ENCODE measurements at places on chromosomes 2 and 18. TPM values are rescaled to one million over a fixed set of nuclear protein-coding genes. Genes with fewer than 3 reads are reported as not detected.

Gene MOCOS
- 0.09 TPM for polyA plus RNA-seq

Gene FAM228B
- polyA plus RNA-seq = 17.8 TPM

Gene TPGS2
- polyA plus RNA-seq = 90.5 TPM

Gene GPR17
- polyA plus RNA-seq = 8.9 TPM

Gene PDE6D
- polyA plus RNA-seq = 19.4 TPM

Gene PNKD
- 39.8 TPM for polyA plus RNA-seq

Gene TLX2
- polyA plus RNA-seq = 0.43 TPM

Gene TSPYL6
- 0.15 TPM for polyA plus RNA-seq

Gene TCF23
- polyA plus RNA-seq = 0.29 TPM

Gene DCDC2C
- polyA plus RNA-seq = not detected

Gene CD8B
- polyA plus RNA-seq = not detected

Gene SKOR2
- polyA plus RNA-seq = not detected

Gene TMEFF2
- 33.3 TPM for polyA plus RNA-seq

Gene RGPD6
- 29.8 TPM for polyA plus RNA-seq

Gene IGFBP2
- polyA plus RNA-seq = 193 TPM

Gene NTSR2
- polyA plus RNA-seq = not detected

Gene GNLY
- polyA plus RNA-seq = 1.1 TPM

Gene PMAIP1
- 42.7 TPM for polyA plus RNA-seq

Gene CCDC148
- polyA plus RNA-seq = 0.39 TPM

Gene TUBA4B
- not detected for polyA plus RNA-seq

Gene ASB1
- 46.0 TPM for polyA plus RNA-seq

Gene LGALSL
- polyA plus RNA-seq = 28.4 TPM

Gene FRZB
- 39.9 TPM for polyA plus RNA-seq

Gene REG3G
- not detected for polyA plus RNA-seq

Gene SCN2A
- polyA plus RNA-seq = 0.06 TPM

Gene DYNAP
- polyA plus RNA-seq = not detected

Gene LYPD1
- polyA plus RNA-seq = 5.8 TPM

Gene LCT
- not detected for polyA plus RNA-seq

Gene KCNJ3
- not detected for polyA plus RNA-seq

Gene RNF152
- polyA plus RNA-seq = 15.5 TPM

Gene M1AP
- polyA plus RNA-seq = not detected

Gene GPR39
- 0.22 TPM for polyA plus RNA-seq

Gene GAL3ST2
- polyA plus RNA-seq = not detected

Gene RAX
- 0.21 TPM for polyA plus RNA-seq

Gene SDC1
- polyA plus RNA-seq = 7.2 TPM

Gene CHAC2
- 4.8 TPM for polyA plus RNA-seq

Gene LMAN2L
- 26.8 TPM for polyA plus RNA-seq

Gene NMUR1
- polyA plus RNA-seq = 0.20 TPM

Gene LDLRAD4
- polyA plus RNA-seq = 11.9 TPM

Measured in muscle of arm (tissue), 14 donors.